Adrenal gland (tissue), 19 donors: ENCODE measurements at places on chromosomes 2 and 18. TPM values are rescaled to one million over a fixed set of nuclear protein-coding genes. Genes with fewer than 3 reads are reported as not detected.

GRCh38 chr18:8787794-8788193, 82.4 kb downstream of the MTCL1 start:
- no peak for DNase-seq
- H3K4me3 ChIP-seq = no peak overlapping the region
- no peaks in the 10 kb centered on the region for H3K27me3 ChIP-seq
- no peak overlapping the region for H3K27ac ChIP-seq
- H3K4me1 ChIP-seq = no peaks in the 10 kb centered on the region

Gene RAMP1
- 7.6 TPM for total RNA-seq

DNA sequence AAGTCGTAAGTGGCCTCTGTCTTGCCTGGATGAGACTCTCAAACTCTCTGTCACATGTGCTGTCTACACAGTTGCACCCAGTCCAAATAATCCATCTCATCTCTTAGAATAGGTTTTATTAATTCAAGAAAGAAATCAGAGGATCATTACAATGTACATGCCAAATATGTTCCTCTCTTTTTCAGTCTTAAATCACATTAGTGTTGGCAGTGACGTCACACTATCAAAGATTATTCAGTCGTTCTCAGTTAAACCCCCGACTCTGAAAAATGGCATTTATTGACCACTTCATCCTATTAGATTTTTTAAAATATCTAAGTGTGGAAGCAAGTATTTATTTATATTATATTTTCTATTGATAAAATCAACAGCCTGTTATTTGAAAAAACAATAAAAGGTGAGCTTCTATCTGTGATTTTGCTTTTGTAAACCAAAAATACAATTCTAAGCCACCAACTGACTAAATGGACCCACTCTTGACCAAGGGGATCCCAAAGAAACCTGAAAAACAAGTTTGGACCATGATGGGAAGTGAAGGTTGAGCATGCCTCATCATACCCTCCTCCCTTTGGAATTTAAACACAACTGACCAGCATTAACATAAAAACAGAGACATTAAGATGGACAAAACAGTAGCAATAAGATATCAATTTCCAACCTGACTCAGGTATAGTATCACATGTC, 1894.4 kb upstream of the LRRTM1 start:
- H3K36me3 ChIP-seq = no peaks in the 10 kb centered on the region
- no peak overlapping the region for H3K27ac ChIP-seq
- DNase-seq = no peak

DNA sequence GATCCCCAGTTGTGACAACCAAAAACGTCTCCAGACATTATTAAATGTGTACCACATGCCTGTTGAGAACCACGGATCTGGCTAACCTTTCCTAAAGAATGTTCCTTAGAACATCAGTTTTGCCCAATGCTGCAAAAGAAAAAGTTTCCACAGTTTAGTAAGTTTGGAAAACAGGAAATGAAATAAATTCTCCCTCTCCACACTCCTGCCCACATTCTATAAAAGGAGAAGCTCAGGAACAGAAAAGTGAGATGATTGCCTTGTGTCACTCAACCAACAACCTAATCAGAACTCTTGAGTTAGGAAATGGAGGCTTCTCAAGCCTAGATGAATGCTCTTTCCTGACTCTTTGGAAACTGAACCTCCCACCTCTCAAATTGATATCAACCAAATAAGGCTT, 56.1 kb upstream of the NFE2L2 start:
- no peak overlapping the region for H3K27ac ChIP-seq
- no peaks in the 10 kb centered on the region for H3K27me3 ChIP-seq
- no peaks in the 10 kb centered on the region for H3K36me3 ChIP-seq
- H3K4me1 ChIP-seq = no peaks in the 10 kb centered on the region
- H3K4me3 ChIP-seq = no peak overlapping the region
- DNase-seq = no peak

GRCh38 chr2:218881744-218882460, 1.2 kb downstream of the WNT10A start:
- no peak overlapping the region for H3K4me3 ChIP-seq
- no peak overlapping the region for H3K27ac ChIP-seq
- DNase-seq = no peak
- no peaks in the 10 kb centered on the region for H3K36me3 ChIP-seq
- H3K4me1 ChIP-seq = peaks cover 12% of the 10 kb centered on the region
- peaks cover 51% of the 10 kb centered on the region for H3K27me3 ChIP-seq

DNA sequence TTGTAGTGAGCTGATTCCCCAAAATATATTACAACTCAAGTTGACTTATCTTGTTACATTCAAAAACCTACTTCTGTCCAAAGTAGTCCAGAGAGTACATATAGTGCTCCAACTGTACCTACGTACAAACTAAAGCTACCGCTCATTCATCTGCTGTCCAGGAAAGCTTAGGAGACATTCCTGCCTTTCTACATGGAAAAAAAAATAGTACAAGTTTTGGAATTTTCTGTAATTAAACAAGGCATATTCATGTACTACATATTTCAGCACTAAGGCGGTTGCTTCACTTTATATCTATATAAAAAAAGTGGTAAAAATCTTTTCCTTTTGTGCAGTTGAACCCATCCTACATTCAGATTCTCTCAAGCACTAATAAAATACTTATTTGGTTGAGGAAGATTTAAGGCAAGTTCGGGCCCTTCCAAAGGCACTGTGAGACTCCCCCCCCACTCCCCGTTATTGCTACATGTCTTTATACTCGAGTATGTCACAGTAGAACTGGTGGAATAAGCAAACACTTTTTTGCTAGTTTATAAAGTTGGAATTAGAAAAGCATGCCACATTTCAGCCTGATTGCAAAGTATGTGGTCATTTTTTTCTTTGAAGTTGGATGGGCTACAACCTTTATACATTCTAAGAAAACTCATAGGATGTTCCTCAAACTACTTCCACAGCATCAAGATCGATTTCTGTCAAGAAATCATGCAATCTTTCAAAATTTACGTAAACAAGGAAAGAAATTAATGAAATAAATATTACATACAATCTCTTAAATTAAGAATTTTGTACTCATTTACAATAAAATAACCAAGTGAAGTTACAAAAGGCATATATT, 3.7 kb downstream of the ZFP36L2 start:
- DNase-seq = no peak
- H3K36me3 ChIP-seq = peaks cover 38% of the 10 kb centered on the region
- H3K27me3 ChIP-seq = no peaks in the 10 kb centered on the region
- H3K27ac ChIP-seq = peak overlapping the region; percentile 99

Gene MC2R
- 12.7 TPM for total RNA-seq

DNA sequence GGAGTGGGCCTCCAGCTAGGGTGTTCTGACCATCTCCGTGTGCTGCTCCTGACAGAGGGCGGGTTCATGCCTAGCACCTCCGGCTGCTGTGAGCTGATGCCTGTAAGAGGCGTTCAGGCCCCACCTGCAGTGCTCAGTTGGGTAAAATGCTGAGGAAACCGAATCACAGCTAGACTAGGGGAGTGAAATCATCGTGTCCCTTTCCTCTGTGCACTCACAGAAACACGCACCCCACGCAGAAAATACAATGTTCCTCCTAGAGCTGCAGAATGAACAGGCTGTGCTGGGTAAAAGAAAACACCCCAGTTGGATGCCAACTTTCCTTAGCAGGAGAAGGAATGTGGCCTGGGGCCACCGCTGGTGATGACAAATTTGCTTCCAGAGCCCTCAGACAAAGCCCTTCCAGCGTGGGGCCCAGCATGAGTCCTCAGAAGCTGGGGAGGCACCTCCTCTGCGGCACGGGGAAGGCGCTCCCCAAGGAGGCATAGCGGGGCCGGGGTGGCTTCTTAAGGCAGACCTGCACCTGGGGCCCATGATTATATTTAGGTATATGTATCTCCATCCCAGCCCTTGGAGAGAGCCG, 16.3 kb upstream of the ARHGEF4 start:
- H3K4me3 ChIP-seq = no peak overlapping the region
- no peaks in the 10 kb centered on the region for H3K4me1 ChIP-seq
- H3K27me3 ChIP-seq = no peaks in the 10 kb centered on the region

- H3K27me3 ChIP-seq = no peaks in the 10 kb centered on the region
- no peaks in the 10 kb centered on the region for H3K36me3 ChIP-seq
- no peaks in the 10 kb centered on the region for H3K4me1 ChIP-seq
- no peak overlapping the region for H3K4me3 ChIP-seq
- peak; percentile 40 for DNase-seq
These were observed 965 bp upstream of the ELOA2 start for GRCh38 chr18:47036298-47036874.

GRCh38 chr2:49000695-49001094, 153.6 kb downstream of the FSHR start:
- no peaks in the 10 kb centered on the region for H3K36me3 ChIP-seq
- peaks cover 4% of the 10 kb centered on the region for H3K4me1 ChIP-seq
- no peak overlapping the region for H3K27ac ChIP-seq
- DNase-seq = no peak
- H3K27me3 ChIP-seq = no peaks in the 10 kb centered on the region

DNA sequence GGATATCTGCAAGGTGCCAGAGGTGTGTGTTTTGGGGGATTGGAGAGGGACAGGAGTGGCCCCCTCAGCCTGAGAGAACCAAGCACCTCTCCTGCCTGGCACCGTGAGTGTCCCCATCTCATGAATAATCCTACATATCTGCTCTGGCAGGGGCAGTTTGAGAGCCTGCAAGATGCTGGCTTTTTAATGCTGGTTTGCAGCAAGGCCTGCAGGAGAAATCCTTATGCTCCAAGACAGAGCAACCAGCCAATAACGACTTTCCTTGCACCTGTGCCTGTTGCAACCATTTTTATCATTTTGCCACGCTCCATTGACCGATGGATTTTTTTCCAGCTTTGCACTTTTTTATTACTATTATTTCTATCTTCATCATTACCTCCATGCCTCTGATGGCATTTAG, 259.4 kb upstream of the SKOR2 start:
- H3K27ac ChIP-seq = no peak overlapping the region
- no peaks in the 10 kb centered on the region for H3K27me3 ChIP-seq
- H3K4me3 ChIP-seq = no peak overlapping the region
- no peaks in the 10 kb centered on the region for H3K36me3 ChIP-seq
- H3K4me1 ChIP-seq = no peaks in the 10 kb centered on the region

GRCh38 chr2:55049821-55050099, 491 bp downstream of the RTN4 start:
- peaks cover 22% of the 10 kb centered on the region for H3K4me1 ChIP-seq
- DNase-seq = peak; percentile 33
- no peaks in the 10 kb centered on the region for H3K27me3 ChIP-seq
- H3K36me3 ChIP-seq = no peaks in the 10 kb centered on the region
- H3K4me3 ChIP-seq = peak overlapping the region; percentile 99

Gene STON1
- total RNA-seq = 51.1 TPM

Gene TTN
- total RNA-seq = 45.2 TPM

- H3K27ac ChIP-seq = no peak overlapping the region
- H3K4me1 ChIP-seq = peaks cover 14% of the 10 kb centered on the region
- no peak overlapping the region for H3K4me3 ChIP-seq
These were observed 12.3 kb downstream of the EN1 start for GRCh38 chr2:118834901-118835745.

Gene DOK6
- 4.5 TPM for total RNA-seq

DNA sequence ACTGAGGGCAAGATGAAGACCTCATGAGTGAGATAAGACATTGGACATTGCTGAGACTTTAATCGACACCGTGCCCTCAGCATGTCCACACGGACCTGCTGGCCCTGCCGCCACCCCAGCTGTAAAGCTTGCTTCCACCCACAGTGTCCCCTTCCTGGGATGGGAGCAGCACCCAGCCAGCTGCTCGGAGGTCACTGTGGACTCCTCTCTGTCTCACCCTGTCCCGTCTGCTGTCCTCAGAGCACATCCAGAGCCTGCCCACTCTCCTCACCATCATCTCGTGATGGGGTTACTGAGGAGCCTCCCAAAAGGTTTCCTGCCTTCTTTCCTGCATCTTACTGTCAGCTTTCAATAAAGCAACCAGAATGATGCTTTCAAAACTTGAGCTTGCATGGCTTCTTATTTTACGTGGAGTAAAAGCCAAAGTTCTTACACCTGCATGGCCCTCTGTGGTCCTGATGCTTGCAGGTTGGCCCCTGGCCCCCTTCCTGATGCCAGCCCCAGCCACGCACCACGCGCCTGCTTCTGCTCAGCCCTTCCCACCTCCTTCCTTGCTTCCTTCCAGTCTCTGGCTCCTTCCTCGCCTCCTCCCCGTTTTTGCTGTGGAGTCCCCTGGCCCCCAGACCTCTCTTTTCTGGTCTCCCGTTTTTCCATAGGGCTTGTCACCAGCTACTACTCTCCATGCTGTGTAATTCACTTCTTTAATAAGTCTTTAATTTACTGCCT, 67.0 kb downstream of the DGKD start:
- no peak overlapping the region for H3K27ac ChIP-seq
- no peaks in the 10 kb centered on the region for H3K27me3 ChIP-seq
- H3K4me1 ChIP-seq = peaks cover 17% of the 10 kb centered on the region
- H3K36me3 ChIP-seq = no peaks in the 10 kb centered on the region

Gene ARHGAP28
- 2.9 TPM for total RNA-seq

Gene HOXD12
- total RNA-seq = not detected

- H3K36me3 ChIP-seq = no peaks in the 10 kb centered on the region
- H3K27ac ChIP-seq = no peak overlapping the region
- no peaks in the 10 kb centered on the region for H3K27me3 ChIP-seq
- no peaks in the 10 kb centered on the region for H3K4me1 ChIP-seq
- H3K4me3 ChIP-seq = no peak overlapping the region
These were observed 514.2 kb downstream of the PTPRM start for GRCh38 chr18:8081267-8081666.

DNA sequence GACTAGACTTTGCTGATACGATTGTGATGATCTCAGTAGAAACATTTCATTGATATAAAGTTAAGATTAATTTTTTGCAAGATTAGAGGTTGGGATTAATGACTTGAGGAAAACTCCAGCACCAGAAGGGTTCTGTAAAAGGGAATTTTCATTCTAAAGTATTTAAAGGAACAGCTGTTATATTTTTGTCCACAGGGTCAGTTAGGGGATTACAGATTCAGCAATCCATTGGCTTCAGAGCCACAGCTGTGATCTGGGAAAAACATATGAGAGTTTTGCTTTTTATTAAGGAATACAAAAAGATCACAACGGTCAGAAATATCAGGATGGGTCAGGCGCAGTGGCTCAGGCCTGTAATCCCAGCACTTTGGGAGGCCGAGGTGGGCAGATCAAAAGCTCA, 19.6 kb upstream of the REV1 start:
- peaks cover 6% of the 10 kb centered on the region for H3K4me1 ChIP-seq
- DNase-seq = no peak

DNA sequence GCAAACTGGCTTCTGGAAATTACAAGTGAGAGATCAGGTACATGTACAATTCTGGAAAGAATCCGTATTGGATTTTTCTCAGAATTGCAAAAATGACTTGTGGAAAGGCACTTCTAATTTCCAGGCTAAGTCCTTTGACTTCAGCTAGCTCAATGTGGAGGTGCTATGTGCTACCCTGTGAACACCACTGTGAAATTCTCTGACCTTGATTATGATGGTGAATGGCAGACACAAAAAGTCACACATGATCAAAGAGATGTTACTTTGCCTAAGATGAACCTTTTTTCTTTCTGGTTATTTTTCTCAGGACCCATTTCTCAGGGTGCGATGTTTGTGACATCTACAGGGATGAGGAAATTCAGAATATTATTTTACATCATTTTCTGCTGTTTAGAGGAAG, 856.6 kb upstream of the VRK2 start:
- no peaks in the 10 kb centered on the region for H3K36me3 ChIP-seq
- H3K4me1 ChIP-seq = no peaks in the 10 kb centered on the region
- no peak for DNase-seq
- H3K27me3 ChIP-seq = no peaks in the 10 kb centered on the region
- H3K4me3 ChIP-seq = no peak overlapping the region
